ENCODE measurements at places on chromosomes 13 and 19.

DNA sequence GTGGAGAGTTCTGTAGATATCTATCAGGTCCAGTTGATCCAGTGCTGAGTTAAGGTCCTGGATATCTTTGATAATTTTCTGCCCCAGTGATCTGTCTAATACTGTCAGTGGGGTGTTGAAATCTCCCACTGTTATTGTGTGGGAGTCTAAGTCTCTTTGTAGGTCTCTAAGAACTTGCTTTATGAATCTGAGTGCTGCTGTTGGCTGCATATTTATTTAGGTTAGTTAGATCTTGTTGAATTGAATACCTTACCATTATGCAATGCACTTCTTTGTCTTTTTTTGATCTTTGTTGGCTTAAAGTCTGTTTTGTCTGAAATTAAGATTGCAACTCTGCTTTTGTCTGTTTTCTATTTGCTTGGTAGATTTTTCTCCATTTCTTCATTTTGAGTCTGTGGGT lies 15.4 kb downstream of the AP1M1 start:
- no peak for DNase-seq

- no peak for DNase-seq
These were observed 129.0 kb upstream of the SPRY2 start for GRCh38 chr13:80469853-80470381.

DNA sequence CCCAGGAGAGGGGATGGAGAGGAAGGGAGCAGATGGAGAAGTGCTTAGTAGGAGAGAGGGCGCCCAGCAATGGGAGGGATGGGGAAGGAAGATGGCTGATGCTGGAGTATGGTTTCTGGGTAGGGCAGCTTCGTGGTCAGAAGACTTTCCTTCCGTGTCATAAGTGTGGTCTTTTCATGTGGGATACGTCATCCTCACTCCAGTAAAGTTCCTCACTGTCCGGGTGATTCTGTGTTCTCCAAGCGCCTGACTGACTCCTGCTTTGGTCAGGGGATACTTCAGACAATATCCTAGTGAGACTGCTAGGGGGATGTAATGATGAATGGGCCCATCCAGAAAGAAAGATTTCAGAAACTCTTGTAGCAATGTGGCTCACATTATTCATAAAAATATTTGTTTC lies 3.9 kb upstream of the OR10H3 start:
- DNase-seq, result no peak

- no peak for DNase-seq
These were observed 3.2 kb downstream of the WBP4 start for GRCh38 chr13:41064493-41064892.

- DNase-seq, result no peak
These were observed 32.5 kb downstream of the CCDC70 start for GRCh38 chr13:51894239-51894638.

GRCh38 chr13:31184981-31185645 lies 14.7 kb upstream of the B3GLCT start:
- no peak for DNase-seq

- no peak for DNase-seq
These were observed 85.7 kb downstream of the C13orf42 start for GRCh38 chr13:51025245-51025905.

DNA sequence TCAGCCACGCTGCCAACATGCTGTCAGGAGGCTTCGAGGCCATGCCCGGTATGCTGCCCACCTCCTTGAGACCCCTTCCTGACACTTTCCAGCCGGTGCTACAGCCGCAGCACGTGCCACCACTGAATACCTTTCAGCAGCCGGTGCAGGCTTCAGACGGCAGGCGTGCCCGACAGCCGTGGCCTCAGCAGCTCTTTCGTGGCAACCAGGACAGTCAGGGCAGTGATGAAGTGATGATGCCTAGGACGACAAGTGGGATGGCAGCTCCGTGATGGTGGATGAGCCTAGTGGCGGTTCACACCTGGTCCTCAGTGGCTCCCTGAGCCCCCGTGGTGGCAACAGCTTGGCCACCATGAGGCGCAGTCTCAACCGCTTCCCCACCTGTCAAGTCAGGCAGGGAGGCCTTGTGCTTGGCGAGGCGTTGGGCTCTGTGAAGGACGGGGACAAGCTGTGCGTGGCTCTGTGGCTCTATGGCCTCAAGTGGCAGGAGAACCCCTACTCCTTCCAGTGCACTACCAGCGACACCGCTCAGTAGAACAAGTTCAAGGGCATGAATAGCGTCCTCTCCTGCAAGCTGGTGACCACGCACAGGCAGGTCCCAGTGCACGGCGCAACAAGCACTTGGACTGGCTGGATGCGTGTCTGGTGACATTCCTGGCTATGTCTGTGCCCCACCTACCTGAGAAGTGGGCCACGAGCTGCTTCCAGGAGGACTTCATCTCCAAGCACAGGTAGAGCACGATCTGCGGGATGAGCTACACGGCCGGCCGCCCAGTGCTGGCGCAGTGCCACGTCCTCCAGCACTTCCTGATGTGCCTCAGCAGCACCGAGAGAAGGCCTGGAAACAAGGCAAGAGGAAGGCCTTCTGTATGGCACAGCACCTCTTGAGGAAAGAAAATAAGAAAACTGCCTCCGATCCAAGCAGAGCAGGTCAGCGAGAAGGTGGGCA lies 18.2 kb upstream of the ZNF14 start:
- DNase-seq, result no peak

- DNase-seq, result no peak
These were observed 24.1 kb downstream of the BLOC1S3 start for GRCh38 chr19:45202637-45203036.

DNA sequence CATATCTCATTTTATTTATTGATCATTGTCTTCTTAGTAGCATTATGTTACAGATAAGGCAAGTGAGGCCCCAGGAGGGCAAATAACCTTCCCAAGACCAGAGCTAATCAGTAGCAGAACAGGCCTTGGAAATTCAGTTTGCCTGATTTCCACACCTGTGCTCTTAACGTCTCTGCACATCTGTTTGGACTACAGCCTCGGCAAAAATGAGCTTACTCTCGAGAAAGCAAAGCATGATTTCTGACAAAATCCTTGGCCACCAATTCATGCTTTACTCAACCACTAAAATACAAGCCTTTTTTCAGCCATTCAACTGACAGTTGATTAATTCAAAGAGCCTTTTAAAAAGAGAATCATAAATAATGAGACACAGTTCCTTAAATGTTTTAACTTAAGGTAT lies 309.3 kb upstream of the HTR2A start:
- DNase-seq, result no peak

GRCh38 chr13:29959086-29959485 lies 108.7 kb upstream of the UBL3 start:
- DNase-seq, result no peak

GRCh38 chr13:77339408-77339807 lies 12.5 kb upstream of the MYCBP2 start:
- DNase-seq, result no peak

DNA sequence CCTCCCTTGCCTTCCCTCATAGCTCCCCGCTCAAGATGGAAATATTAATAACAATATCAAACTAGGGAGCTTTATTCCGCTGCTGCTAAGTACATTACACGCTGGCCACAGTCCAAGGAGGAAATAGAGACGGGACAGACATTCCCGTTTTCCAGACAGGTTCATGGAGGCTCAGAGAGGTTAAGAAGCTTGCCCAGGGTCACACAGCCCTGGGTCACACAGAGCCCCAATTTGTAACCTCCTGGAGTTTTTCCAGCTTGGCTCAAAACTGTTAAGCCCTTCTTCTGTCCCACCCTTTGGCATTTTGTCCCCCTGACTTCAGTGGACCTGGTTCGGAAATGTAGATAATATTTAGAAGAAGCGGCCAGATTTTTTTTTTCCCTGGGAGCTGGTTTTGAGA lies 2.0 kb downstream of the BICRA start:
- DNase-seq, result no peak

- no peak for DNase-seq
These were observed 13.6 kb downstream of the GPATCH1 start for GRCh38 chr19:33094436-33095067.

DNA sequence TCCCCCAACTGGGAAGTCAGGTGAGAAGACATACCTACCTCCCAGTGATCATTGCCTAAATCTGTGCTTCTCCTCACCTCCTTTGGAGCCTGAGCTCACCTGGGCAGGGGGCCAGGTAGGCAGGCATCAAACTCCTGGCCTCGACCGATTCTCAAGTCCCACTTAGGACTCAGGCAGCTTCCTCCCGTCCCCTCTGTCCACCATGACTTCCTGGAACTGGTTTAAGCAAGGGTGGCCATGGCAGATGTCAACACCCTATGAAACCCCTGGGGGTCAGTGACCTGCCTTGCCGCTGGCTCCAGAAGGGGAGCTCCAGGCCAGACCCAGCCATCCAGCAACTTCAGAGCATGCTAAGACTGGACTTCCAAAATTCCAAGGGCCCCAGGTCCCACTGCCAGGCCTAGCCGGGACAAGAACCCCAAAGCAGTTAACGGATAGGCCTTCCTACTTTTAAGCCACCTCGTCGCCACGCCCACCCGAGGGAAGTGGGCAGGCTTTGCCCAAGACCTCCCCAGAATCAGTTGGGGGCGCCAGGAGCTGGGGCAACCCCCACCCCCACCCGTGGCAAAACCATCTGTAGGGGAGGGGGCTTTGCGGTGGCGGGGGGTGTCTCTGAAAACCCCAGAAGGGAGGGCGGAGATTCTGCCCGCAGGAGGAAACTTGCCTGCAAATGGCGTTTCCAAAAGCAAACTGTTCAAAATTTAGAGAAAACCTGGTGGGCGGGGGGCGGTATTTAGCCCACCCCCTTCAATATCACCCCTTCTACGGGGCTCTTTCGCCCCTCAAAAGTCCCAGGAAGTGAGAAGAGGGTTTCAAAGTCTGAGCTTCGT lies 657 bp downstream of the PLIN3 start:
- no peak for DNase-seq

- DNase-seq, result no peak
These were observed 547.3 kb upstream of the MIR17HG start for GRCh38 chr13:90800082-90800746.

DNA sequence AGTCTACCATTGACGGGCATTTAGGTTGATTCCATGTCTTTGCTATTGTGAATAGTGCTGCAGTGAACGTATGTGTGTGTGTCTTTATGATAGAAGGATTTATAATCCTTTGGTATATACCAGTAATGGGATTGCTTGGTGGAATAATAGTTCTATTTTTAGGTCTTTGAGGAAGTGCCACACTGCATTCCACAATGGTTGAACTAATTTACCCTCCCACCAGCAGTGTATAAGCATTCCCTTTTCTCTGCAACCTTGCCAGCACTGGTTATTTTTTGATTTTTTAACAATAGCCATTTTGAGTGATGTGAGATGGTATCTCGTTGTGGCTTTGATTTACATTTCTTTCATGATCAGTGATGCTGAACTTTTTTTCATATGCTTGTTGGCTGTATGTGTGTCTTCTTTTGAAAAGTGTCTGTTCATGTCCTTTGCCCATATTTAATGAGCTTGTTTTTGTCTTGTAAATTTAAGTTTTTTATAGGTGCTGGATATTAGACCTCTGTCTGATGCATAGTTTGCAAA lies 37.5 kb downstream of the RFC3 start:
- no peak for DNase-seq

DNA sequence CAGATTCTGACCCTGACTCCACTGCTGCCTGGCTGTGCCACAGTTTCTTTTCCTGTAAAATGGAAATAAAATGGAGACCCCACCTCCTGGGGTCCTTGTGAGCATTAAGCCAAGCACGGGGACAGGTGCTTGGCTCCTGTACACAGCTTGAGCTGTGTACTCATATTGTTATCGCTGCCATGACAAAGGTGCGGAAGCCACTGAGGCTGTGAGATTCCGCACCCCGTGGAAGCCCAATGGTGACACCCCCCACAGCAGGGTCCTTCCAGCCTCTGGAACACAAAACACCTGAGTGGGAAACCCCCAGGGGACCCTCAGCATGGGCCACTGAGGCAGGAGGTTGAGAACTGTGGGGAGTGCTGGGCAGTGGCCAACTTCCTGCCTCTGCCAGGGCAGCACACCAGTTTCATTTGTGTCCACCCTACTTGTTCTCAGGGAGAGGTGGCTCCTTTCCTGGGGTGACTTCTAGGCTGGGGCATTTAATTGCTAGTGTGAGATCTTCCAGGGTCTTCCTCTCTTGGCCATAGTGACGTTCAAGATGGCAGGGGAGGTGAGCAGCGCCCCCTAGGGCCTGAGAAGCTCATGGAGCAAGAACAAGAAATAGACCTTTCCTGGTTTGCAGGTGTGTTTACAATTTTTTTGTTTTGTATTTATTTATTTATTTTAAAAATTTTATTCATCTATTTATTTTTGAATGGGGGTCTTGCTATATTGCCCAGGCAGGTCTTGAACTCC lies 5.4 kb upstream of the JSRP1 start:
- no peak for DNase-seq

GRCh38 chr13:98429977-98430736 lies 146.8 kb downstream of the STK24 start:
- no peak for DNase-seq

- DNase-seq, result no peak
These were observed 44.5 kb upstream of the TPM4 start for GRCh38 chr19:16031872-16032200.

GRCh38 chr19:2191456-2192310 lies 27.9 kb downstream of the DOT1L start:
- DNase-seq, result no peak

DNA sequence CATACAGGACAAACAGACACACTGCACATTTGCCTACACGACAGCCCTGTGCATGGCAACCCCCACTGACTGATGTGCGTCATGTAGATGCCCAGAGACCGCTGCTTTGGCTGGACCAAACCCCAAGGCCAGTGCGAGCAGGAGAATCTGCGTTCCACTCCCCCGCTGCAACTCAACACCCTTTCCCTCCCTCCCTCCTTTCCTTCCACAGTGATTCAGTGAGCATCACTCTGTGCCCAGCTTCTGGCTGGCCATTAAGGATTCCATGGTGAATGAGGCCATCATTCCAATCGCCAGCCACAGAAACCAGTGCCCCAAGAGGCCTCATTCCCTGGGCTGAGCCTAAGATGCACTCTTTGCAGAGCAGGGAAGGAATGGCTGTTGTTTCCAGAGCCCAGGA lies 61.6 kb downstream of the GSX1 start:
- no peak for DNase-seq

DNA sequence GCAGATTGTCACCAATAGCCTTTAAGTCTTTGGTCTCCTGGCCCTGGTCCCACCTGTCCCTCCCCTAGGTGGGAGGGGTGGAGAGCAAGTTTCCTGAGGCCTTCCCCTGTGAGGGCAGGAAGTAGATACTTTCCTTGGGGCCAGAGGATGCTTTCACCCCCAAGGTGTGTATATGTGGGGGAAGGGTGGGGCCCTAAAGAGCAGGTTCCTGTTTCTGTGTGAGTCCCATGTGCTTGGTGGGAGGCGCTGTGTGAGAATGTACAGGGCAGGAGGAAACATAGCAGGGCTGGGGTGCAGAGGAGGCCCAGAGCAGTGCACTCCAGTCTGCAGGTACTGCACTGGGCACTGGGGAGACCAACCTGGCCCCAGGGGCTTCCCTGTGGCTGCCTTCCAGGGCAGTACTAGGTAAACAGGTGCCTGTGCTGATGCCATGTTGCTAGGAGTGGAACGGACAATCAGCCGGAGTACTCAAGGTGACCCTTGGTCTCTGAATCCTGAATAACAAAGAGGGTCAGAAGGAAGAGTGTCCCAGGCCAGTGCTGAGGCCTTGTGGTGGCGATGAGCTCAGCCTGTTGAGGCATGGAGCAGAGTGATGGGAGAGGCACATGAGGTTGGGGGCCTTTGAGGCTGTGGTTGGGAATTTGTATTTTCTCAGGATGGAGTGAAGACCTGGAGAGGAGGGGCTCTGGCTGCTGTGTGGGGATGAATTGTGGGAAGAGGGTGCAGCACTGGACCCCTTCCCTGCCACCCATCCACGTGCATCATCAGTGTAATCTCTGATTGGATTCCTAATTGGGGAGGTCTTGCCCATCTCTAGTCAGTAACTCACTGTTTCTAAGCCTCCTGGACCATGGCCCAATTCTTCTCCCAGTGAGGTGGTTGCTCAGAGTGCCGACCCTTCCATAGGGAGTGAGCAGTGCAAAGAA lies 5.1 kb downstream of the EGLN2 start:
- no peak for DNase-seq

- DNase-seq, result no peak
These were observed 4.3 kb upstream of the HAUS5 start for GRCh38 chr19:35608251-35608650.
